ENCODE measurements at places on chromosomes 7 and 10. TPM values are rescaled to one million over a fixed set of nuclear protein-coding genes. Genes with fewer than 3 reads are reported as not detected.

Gene WAC
- 146 TPM for total RNA-seq

Gene ZPBP
- total RNA-seq, result not detected

- DNase-seq, result no peak
- no peaks in the 10 kb centered on the region for H3K4me1 ChIP-seq
- H3K4me3 ChIP-seq, result no peak overlapping the region
Measured at GRCh38 chr7:15507171-15507570, 54.6 kb downstream of the AGMO start.

Gene FOXI2
- not detected for total RNA-seq

DNA sequence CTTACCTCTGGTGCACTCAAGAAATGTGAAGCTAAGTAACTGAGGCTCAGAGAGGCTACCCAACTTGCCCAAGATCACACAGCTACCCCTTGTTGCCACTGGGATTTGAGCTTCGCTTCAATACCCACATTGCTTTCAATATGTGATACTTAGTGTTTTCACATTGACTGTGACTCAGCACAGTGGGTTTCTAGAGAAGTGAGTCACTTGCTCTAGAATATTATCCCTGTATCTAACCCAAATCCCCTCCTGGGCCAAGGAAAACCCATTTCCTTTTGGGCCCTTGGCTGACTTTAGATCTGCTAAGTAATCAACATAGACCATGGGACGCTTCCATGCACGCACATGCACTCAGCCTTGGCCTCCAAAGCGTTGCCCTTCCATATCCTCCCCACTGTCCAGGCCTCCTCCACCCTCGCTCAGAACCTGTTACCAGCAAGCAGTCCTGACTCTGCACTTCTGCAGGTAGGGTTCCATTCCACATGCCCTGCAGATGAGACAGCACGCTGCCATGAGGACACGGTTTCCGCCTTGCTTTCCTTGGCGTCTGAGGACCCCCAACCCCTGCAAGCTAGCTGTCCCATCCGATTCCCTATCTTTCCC lies 87.7 kb upstream of the CHST15 start:
- H3K27me3 ChIP-seq, result peaks cover 3% of the 10 kb centered on the region
- DNase-seq, result no peak
- H3K4me1 ChIP-seq, result no peaks in the 10 kb centered on the region
- H3K36me3 ChIP-seq, result no peaks in the 10 kb centered on the region
- H3K27ac ChIP-seq, result no peak overlapping the region

Gene COL13A1
- total RNA-seq, result not detected

Gene MRC1
- total RNA-seq, result not detected

DNA sequence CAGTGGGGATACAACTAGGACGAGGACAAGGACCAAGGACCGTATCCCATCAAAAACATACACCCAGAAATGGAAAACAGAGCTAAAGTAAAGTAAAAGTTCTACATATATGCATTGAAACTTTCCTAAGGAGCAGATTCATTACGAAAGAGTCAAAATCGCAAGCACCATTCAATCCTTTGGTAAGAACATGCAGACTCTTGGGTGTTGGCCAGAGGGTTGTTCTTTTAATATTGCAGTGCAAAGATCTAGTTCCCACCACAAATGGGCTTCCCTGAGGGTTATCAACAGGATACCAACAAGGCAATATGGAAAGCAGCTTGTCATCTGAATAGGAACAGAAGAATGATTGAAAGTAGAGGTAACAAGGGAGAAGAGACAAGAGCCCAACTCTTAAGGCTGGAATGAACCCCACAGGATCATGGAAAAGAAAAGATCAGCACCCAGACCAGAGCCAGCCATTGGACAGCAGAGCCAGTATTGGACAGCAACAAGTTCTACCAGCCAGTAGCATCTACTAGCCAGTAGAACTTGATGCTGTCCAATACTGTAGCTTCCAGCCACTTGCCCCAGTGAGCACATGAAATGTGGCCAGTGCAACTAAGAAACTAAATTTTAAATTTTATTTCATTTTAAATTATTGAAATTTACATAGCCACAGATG lies 66.0 kb downstream of the OSBPL3 start:
- DNase-seq, result no peak
- H3K27ac ChIP-seq, result peak overlapping the region; percentile 91
- H3K36me3 ChIP-seq, result no peaks in the 10 kb centered on the region
- peaks cover 87% of the 10 kb centered on the region for H3K4me1 ChIP-seq
- no peaks in the 10 kb centered on the region for H3K27me3 ChIP-seq
- H3K4me3 ChIP-seq, result peak overlapping the region; percentile 59

Gene OPN4
- total RNA-seq, result not detected

Gene EGR2
- 14.3 TPM for total RNA-seq

Gene SFRP4
- total RNA-seq, result not detected

- no peak overlapping the region for H3K27ac ChIP-seq
- peaks cover 4% of the 10 kb centered on the region for H3K36me3 ChIP-seq
- H3K4me3 ChIP-seq, result no peak overlapping the region
- peaks cover 7% of the 10 kb centered on the region for H3K4me1 ChIP-seq
- DNase-seq, result no peak
Measured at GRCh38 chr10:74683621-74684364, 142.6 kb upstream of the KAT6B start.

- no peaks in the 10 kb centered on the region for H3K36me3 ChIP-seq
- H3K4me3 ChIP-seq, result no peak overlapping the region
- H3K4me1 ChIP-seq, result no peaks in the 10 kb centered on the region
- H3K27me3 ChIP-seq, result peaks cover 18% of the 10 kb centered on the region
- H3K27ac ChIP-seq, result no peak overlapping the region
- DNase-seq, result no peak
Measured at GRCh38 chr10:115073796-115074195, 19.4 kb upstream of the ATRNL1 start.

DNA sequence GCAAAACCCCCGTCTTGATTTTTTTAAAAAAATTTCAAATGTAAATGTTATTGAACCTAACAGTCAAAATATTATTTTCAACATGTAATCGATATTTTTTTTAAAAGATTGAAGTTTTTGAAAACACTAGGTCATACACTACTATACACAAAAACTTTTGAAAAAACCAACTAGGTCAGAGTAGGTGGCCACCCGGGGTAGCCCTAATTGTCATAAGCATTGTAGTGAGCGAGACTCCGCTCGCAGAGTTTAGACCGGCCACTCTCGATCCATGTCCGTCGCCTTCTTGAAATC lies 417 bp downstream of the RFC2 start:
- peaks cover 31% of the 10 kb centered on the region for H3K4me1 ChIP-seq
- no peak for DNase-seq
- H3K27ac ChIP-seq, result peak overlapping the region; percentile 92

GRCh38 chr10:89535171-89536012 lies at the start of gene SLC16A12:
Gene SLC16A12, minus strand, starts transcription at chr10:89535594. Its CDS starts 73,016 bp downstream, at chr10:89462578.
- H3K4me3 ChIP-seq, result no peak within 1 kb of the TSS
- DNase-seq, result no peak
- H3K4me1 ChIP-seq, result peaks cover 3% of the 10 kb centered on the region
- H3K27ac ChIP-seq, result no peak within 1 kb of the TSS

Gene SPDYE1
- total RNA-seq, result not detected

DNA sequence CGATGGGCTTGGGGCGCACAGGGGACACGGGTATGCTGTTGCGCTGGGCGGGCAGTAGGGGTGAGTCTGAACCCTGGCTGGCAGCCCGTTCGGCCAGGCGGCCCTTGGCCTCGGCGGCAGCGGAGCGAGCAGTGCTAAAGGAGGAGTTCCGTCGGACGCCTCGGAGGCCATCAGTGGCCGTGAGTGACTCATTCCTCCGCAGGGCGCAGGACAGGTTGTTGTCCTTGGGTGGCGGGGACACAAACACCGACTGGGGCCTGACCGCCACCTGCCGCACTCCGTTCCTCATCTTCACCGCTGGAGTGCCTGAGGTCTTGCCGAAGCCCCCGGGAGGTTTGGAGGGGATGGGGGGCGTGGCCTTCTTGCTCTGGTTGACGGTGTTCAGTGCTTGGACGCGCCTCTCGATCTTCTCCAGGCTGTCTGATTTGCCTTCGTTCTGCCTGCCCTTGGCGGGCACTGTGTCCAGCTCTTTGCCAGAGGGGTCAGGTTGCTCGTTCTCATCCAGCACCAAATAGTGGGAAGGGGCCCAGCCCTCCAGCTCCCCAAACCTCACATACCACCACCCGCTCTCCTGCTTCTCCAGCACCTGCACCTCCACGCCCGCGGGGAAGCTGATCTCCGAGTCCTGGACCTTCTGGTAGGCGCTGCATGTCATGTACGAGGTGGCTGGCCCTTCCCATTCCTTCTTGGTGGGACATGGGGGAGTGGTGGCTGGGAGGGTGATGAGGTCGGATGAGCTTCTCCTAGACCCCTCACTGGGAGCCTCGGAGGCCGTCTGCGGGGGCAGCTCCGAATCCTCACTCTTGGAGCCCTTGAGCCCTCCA lies 108.7 kb downstream of the NEURL1 start:
- H3K27ac ChIP-seq, result no peak overlapping the region
- no peaks in the 10 kb centered on the region for H3K36me3 ChIP-seq
- no peaks in the 10 kb centered on the region for H3K27me3 ChIP-seq
- H3K4me1 ChIP-seq, result no peaks in the 10 kb centered on the region

DNA sequence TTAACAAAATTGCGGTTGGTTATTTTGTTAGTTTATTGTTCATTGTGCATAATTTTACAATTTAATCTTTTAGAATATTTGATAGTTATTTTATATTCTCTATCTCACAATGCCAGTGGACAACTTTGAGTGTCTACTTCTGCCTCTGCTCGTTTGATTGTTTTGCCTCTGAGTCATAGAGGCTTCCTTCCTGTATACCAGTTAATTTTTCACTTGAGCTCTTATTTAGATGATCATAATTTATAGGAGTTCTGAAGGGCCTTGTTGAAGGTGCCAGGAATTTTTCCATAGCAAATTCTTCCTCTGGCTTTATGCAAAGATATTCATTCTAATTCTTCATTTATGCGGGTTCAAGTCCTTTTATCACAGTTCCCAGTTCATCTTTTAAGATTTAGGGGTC lies 5.2 kb upstream of the MALRD1 start:
- H3K4me3 ChIP-seq, result no peak overlapping the region
- no peak overlapping the region for H3K27ac ChIP-seq
- H3K36me3 ChIP-seq, result no peaks in the 10 kb centered on the region
- no peaks in the 10 kb centered on the region for H3K27me3 ChIP-seq

DNA sequence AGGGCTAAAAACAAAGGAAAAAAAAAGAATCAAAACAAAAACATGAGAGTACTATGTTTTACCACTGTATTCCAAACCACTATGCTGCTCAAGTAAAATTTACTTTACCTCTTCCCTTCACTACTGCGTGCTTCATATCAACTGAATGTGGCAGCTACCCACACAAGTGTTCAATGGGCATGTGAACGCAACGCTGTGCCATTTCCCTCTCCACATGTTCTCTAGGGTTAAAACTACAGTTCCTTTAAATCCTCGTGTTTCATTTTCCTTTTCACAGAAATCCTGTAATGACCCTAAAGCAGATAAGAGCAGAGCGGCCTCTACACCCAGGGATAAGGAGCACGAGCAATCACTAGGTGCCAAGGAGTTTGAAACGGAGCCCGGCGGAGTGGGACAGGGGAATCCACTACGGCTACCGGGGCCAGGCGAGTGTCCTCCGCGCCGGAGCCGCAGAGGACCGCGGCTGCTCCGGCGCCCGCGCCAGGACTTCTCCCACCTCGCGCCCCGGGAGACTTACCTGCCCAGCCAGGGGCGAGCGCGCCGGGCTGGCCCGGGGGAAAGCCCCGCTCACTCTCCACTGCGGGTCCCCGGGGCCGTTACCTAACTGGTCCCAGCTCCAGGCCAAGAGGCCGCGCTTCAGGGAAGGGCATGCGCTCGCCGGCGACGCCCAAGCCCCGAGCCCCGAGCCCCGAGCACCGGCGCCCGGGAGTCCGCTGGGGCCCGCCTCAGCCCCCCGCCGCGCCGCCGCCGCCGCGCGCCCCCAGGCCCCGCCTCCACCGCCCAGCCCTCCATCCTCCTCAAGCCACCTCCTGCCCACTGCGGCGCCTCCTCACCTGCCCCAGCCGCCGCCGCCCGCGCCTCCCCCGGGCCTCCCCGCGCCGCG lies 711 bp downstream of the NAMPT start:
- H3K4me3 ChIP-seq, result peak overlapping the region; percentile 94
- H3K27ac ChIP-seq, result peak overlapping the region; percentile 90
- no peaks in the 10 kb centered on the region for H3K27me3 ChIP-seq
- peaks cover 38% of the 10 kb centered on the region for H3K4me1 ChIP-seq

GRCh38 chr7:19690736-19691135 lies 18.1 kb downstream of the POLR1F start:
- no peak for DNase-seq
- peaks cover 4% of the 10 kb centered on the region for H3K36me3 ChIP-seq
- H3K4me3 ChIP-seq, result no peak overlapping the region
- H3K27ac ChIP-seq, result no peak overlapping the region
- H3K4me1 ChIP-seq, result no peaks in the 10 kb centered on the region
- H3K27me3 ChIP-seq, result no peaks in the 10 kb centered on the region

GRCh38 chr10:69224862-69225657 lies 4.9 kb downstream of the HKDC1 start:
- peak overlapping the region; percentile 7 for H3K27ac ChIP-seq
- no peak for DNase-seq
- no peaks in the 10 kb centered on the region for H3K27me3 ChIP-seq
- no peaks in the 10 kb centered on the region for H3K36me3 ChIP-seq

GRCh38 chr7:34155220-34155908 lies 250.0 kb downstream of the BMPER start:
- no peak overlapping the region for H3K4me3 ChIP-seq
- H3K27ac ChIP-seq, result no peak overlapping the region
- H3K27me3 ChIP-seq, result no peaks in the 10 kb centered on the region
- H3K4me1 ChIP-seq, result no peaks in the 10 kb centered on the region

DNA sequence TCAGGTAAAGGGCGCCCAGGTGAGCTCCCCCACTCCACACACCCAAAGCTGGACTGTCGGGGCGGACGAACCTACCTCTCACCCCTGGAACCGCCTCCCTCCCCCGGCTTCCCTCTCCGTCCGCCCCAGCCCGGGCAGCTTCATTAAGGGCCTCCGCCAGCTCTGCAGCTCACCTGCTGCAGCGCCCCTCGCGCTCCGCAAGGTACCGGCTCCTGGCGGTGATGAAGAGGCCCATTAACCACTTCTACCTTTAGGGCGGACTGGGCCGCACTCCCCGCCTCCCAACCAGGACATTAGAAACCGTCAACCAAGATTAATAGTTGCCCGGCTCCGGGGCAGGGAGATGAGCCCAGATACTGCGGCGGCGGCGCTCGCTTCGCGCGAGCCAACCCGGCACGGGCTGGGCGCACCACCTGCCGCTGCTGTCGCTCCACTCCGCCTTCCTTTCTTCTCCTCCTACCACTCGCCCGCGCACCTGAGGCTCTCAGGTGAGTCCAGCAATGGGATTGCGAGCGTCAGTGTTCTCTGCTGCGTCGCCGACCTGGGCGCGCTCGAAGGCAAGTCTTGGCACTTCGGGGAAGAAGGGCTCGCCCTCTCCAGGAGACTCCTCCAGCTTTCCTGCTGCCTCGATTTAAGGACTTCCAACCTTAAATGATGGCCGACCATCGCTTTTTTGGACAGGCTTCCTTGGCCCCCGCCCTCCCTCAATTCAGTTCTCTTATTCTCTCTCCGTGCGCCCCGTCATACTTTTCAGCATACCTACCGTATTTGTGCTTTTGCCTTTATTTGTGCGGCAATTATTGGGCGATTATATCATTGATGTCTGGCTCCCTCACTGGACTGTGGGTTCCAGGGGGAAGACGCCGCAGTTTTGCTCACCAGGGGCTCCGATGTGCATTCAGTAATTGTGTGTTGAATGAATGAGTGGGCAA lies 13.6 kb upstream of the KAZALD1 start:
- H3K27ac ChIP-seq, result no peak overlapping the region
- peaks cover 6% of the 10 kb centered on the region for H3K36me3 ChIP-seq
- H3K4me1 ChIP-seq, result peaks cover 24% of the 10 kb centered on the region
- no peak for DNase-seq
- H3K4me3 ChIP-seq, result no peak overlapping the region
- peaks cover 36% of the 10 kb centered on the region for H3K27me3 ChIP-seq

GRCh38 chr10:27534161-27534700 lies 30.1 kb downstream of the RAB18 start:
- DNase-seq, result no peak
- peaks cover 21% of the 10 kb centered on the region for H3K4me1 ChIP-seq
- no peak overlapping the region for H3K4me3 ChIP-seq
- H3K27ac ChIP-seq, result no peak overlapping the region
